Natural killer cell treated with Interleukin-12 subunit alpha and Interleukin-12 subunit beta and Interleukin-15 and Interleukin-18, amount 100 ng/mL, for 72 hours (primary cell): ENCODE measurements at places on chromosomes 1 and 21.
A peak's percentile ranks its signal among the peaks of the same experiment; 100 is the strongest.

- no peak overlapping the region for H3K4me3 ChIP-seq
- no peaks in the 10 kb centered on the region for H3K36me3 ChIP-seq
- no peaks in the 10 kb centered on the region for H3K4me1 ChIP-seq
- DNase-seq, result no peak
- no peak overlapping the region for H3K27ac ChIP-seq
Observed at GRCh38 chr1:17970757-17971156, 136.8 kb upstream of the IGSF21 start.

DNA sequence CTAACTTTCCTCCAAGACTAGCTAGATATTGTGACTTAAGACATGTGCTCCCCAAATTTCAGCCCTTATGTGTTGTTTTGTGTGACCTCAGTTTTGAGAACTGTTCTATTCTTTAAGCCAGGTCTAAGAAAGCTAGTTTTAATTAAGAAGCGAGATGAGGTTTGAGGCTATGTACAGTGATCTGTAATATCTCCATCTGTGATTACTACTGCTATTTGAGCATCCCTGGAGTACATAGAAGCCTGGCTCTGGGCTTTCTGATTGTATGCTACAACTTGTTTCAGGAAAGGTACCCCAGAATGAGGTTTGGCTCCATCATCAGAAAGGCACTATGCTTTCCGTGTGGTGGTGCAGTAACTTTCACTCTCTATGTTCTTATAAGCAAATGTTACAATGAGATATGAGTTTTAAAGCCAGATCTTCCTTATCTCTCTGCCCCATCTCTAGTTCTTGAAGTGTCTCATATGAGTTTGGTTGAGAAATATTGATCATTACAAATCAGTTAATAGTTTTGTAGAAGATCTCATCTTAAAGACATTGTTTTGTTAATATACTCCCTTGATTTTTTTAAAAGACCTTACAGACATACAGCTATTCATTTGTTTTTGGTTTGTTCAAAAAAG is 605 bp downstream of the RGS4 start:
- no peaks in the 10 kb centered on the region for H3K36me3 ChIP-seq
- no peak overlapping the region for H3K27ac ChIP-seq
- DNase-seq, result no peak

DNA sequence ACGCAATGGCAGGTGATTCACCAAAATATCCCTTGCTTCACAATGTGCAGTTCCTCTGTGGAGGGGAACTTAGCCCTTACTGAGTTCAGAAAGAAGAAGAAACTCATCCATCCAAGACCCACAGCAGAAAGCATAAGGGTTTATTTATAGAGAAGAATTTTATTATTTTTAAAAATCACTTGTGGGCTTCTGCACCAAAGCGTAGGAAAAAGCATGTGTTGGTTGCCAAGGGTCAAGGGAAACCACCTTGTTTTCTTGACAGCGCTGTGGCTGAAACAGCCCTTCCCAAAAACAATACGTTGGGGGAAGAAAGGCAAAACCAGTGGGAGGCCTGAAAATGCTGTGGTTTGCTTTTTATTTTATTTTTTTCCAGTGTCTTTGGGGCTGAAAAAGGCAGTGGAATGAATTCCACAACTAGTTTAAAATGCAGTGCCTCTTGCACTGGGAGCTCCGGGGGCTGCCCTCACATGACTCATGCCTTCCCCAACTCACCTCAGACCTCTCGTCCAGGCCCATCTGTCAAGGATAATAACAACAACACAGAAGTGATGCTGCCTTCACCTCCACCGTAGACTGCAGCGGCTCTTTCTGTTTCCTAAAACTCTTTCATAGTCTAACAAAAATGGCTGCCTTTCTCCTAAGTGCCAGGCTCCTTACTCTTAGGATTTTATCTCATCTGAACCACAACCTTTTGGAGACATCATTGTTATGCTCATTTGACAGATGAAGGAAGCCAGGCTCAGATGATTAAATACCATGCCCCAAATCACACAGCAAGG is 224.2 kb upstream of the JUN start:
- DNase-seq, result no peak
- no peaks in the 10 kb centered on the region for H3K36me3 ChIP-seq
- peak overlapping the region; percentile 70 for H3K4me3 ChIP-seq
- peaks cover 42% of the 10 kb centered on the region for H3K4me1 ChIP-seq
- H3K27me3 ChIP-seq, result no peaks in the 10 kb centered on the region

- no peaks in the 10 kb centered on the region for H3K4me1 ChIP-seq
- no peaks in the 10 kb centered on the region for H3K36me3 ChIP-seq
- H3K4me3 ChIP-seq, result no peak overlapping the region
- no peak for DNase-seq
Observed at GRCh38 chr21:39142972-39143371, 40.3 kb downstream of the PSMG1 start.

DNA sequence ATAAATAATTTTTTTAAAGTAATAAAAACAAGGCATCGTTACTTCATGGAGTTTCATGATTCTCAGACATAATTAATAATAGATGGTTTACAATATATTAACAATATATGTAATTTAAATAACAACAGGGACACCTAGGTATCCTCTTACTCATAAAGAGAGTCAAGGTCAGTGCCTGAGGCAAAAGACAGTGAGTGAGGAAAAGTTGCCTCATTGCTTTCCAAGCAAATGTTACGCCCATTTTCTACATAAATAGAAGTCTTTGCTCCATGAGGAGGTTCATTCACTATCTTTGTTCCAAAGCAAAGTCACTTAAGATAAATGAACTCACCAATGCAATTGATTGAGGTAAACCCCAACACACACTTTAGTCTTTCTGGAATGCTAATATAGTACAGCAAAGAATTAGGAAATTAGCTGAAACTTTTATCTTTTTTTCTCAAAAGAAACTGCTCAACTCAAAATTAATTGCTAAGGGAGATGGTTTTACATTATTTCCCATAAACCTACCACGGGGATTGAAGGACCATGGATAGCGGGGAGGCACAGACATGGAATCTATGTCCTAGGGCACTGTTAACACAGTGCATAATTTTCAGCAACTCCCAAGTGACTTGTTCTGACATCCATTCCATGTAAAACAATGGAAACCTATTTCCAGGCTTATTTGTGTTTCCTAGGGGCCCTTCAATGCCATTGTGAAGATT is 19.6 kb downstream of the BCL9 start:
- H3K27ac ChIP-seq, result no peak overlapping the region
- no peak overlapping the region for H3K4me3 ChIP-seq
- H3K4me1 ChIP-seq, result no peaks in the 10 kb centered on the region
- no peaks in the 10 kb centered on the region for H3K36me3 ChIP-seq

DNA sequence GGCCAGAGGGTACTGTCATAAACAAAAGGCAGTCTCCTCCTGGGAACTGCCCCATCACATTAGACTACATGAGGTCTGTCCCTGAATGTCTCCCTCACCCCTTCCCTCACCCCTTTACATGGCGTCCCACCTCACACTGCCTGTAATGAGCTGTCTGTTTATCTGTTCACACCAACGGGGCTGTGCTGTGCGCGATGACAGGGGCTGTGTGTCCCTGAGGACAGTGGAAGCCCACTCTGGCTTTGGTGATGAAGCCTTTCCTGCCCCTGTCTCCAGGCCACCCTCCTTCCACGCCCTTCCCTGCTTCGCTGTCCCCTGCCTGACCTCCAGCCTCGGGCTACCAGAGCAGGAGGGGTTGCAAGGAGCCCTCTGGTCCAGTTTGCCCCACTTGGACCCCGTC is 22.7 kb downstream of the RHBG start:
- DNase-seq, result no peak
- H3K36me3 ChIP-seq, result no peaks in the 10 kb centered on the region

- H3K36me3 ChIP-seq, result no peaks in the 10 kb centered on the region
- peaks cover 10% of the 10 kb centered on the region for H3K27me3 ChIP-seq
- H3K4me3 ChIP-seq, result no peak overlapping the region
Observed at GRCh38 chr1:18411820-18412641, 68.7 kb upstream of the KLHDC7A start.

GRCh38 chr1:229440851-229441537 is 7.1 kb upstream of the ACTA1 start:
- H3K27me3 ChIP-seq, result peaks cover 9% of the 10 kb centered on the region
- H3K4me3 ChIP-seq, result peak overlapping the region; percentile 17
- H3K4me1 ChIP-seq, result peaks cover 12% of the 10 kb centered on the region
- H3K36me3 ChIP-seq, result peaks cover 5% of the 10 kb centered on the region
- no peak for DNase-seq
- H3K27ac ChIP-seq, result peak overlapping the region; percentile 65

DNA sequence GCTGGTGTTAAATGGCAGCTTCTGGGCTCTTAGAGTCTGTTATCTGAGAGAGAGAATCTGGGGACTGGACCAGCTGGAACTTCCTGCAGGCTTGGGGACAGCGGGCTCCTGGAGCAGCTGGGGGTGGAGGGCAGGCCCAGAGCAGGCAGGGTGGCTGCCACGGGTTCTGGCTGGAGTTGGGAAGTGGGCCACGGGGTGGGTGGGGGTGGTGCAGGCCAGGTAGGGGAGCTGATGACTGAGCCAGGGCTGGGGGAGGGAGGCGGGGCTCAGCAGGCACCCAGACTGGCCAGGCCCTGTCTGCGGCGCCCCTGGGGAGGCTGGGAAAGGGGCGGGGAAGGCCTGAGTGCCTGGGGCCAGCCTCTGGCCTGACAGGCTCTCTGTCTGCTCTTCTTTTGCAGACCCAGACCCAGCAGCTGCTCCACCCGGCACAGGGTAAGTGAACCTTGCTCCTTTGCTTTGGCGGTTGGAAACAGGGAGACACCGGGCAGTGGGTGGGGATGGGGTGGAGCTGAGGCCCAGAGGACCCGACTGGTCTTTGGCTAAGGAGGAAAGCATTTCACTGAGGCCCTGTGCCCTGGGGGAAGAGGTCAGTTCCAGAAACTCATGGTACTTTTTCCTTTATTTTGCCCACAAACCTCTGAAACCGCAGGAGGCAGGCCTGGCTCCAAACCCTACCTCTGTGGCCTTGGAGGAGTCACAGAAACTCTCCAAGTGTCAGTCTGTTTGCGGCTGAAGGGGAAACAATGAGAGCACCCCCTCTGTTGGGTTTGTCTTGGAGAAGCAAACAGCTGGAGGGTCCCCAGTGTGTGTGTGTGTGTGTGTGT is 48.8 kb downstream of the ARHGEF10L start:
- H3K27me3 ChIP-seq, result peaks cover 13% of the 10 kb centered on the region
- DNase-seq, result no peak
- H3K36me3 ChIP-seq, result no peaks in the 10 kb centered on the region

GRCh38 chr21:35719080-35719479 is 341.2 kb downstream of the SETD4 start:
- no peak for DNase-seq
- peaks cover 33% of the 10 kb centered on the region for H3K27me3 ChIP-seq
- no peaks in the 10 kb centered on the region for H3K4me1 ChIP-seq
- no peak overlapping the region for H3K4me3 ChIP-seq

DNA sequence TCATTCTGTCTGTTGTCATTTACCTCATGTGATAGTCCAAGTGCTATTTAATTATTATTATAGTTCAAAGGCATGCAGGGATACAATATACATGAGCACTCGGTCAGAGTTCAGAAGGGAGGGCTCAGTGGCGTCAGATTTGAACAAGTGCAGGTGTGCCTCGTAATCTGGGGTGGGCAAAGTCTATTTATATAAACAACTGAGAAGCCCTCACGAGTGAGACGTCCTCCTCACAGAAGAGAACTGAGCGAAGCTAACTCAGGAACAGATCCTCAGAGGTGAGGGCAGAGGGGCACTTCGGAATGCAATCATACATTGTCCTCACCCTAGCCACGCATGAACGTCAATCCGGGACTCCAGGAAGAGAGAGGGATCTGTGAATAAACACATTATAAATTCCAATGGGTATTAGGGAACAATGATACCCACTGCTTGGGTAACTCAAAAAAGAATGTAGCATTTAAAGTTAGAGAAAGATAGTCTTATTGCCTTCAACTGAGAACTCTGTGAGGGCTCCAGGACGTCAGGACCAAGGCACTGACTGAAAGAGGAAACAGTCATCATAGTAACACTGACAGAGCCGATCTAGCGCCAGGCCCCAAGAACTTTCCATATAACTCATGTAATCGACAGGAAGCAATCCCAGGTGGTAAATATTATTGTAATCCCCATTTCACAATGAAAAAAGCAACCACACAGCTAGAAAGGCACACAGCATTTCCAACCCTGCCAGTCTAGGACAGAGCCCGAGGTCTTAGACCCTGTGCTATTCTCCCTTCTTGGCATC is 127.1 kb upstream of the B3GALT2 start:
- DNase-seq, result no peak
- H3K27ac ChIP-seq, result no peak overlapping the region
- no peaks in the 10 kb centered on the region for H3K36me3 ChIP-seq
- no peak overlapping the region for H3K4me3 ChIP-seq
- peaks cover 8% of the 10 kb centered on the region for H3K4me1 ChIP-seq
- no peaks in the 10 kb centered on the region for H3K27me3 ChIP-seq

- no peak overlapping the region for H3K27ac ChIP-seq
- H3K36me3 ChIP-seq, result no peaks in the 10 kb centered on the region
- no peak for DNase-seq
- H3K4me1 ChIP-seq, result no peaks in the 10 kb centered on the region
Observed at GRCh38 chr21:29287383-29287782, 11.3 kb upstream of the BACH1 start.

GRCh38 chr1:36183309-36183856 is 27.4 kb downstream of the MAP7D1 start:
- H3K4me3 ChIP-seq, result no peak overlapping the region
- no peaks in the 10 kb centered on the region for H3K27me3 ChIP-seq
- no peaks in the 10 kb centered on the region for H3K36me3 ChIP-seq
- no peak for DNase-seq

GRCh38 chr1:58802640-58803399 is 19.0 kb upstream of the JUN start:
- no peak for DNase-seq
- H3K36me3 ChIP-seq, result no peaks in the 10 kb centered on the region
- no peak overlapping the region for H3K4me3 ChIP-seq
- H3K27ac ChIP-seq, result no peak overlapping the region

DNA sequence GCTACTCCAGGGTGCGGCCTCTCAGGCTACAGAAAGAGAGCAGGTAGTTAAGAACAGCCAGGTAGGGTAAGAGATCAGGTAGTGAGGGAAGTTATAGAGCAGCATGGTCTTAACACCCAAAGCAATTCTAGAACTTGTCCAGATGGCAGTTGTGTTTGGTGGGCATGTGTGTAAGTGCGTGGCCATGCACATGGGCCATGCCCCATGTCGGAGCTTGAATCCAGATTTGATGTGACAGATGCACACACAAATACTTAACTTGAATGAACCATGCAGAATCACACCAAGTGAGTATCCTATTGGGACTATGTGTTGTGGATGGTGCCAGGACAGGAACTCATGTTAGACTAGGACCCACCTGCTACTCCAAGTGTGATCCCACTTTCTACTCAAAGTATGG is 145.7 kb upstream of the HMGB4 start:
- H3K4me1 ChIP-seq, result no peaks in the 10 kb centered on the region
- peaks cover 46% of the 10 kb centered on the region for H3K27me3 ChIP-seq
- no peak overlapping the region for H3K4me3 ChIP-seq
- no peaks in the 10 kb centered on the region for H3K36me3 ChIP-seq
- no peak for DNase-seq

DNA sequence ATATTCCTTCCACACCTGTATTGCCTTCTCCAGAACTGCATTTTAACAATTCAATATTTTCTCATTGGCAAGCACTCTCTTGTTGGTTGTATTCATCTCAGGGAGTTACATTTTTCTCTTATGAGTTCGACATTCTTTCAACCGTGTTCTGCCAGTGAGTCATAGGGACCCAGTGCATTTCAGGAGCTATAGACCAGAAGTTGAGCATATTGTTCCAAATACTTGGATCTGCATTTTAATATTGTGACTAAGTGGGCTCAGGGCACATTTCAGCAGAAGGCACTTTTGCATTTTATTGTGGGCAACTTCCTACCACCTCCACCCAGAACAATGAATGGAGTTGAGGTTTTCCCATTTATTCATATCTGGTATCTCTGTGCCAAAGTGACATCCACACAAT is 132.8 kb downstream of the TNFSF18 start:
- H3K27ac ChIP-seq, result no peak overlapping the region
- H3K36me3 ChIP-seq, result peaks cover 15% of the 10 kb centered on the region
- no peaks in the 10 kb centered on the region for H3K27me3 ChIP-seq
